ENCODE measurements at places on chromosomes 16 and 17. TPM values are rescaled to one million over a fixed set of nuclear protein-coding genes. Genes with fewer than 3 reads are reported as not detected.

Gene AMZ2
- polyA plus RNA-seq = 112 TPM

Gene MYH3
- 18.0 TPM for polyA plus RNA-seq

Gene CASKIN1
- polyA plus RNA-seq = 0.48 TPM

Gene FBF1
- 18.7 TPM for polyA plus RNA-seq

Gene KCNG4
- polyA plus RNA-seq = not detected

Gene UTS2R
- polyA plus RNA-seq = 0.07 TPM

Gene RILP
- polyA plus RNA-seq = 11.7 TPM

Gene KRTAP1-1
- 0.14 TPM for polyA plus RNA-seq

Gene TSPAN10
- polyA plus RNA-seq = 1.8 TPM

Gene MYH1
- 0.23 TPM for polyA plus RNA-seq

Gene TBC1D26
- polyA plus RNA-seq = 0.43 TPM

Gene PLCG2
- 14.2 TPM for polyA plus RNA-seq

Gene PRR15L
- polyA plus RNA-seq = 1.9 TPM

Gene HOXB4
- polyA plus RNA-seq = 1.5 TPM

Gene TMEM132E
- 0.78 TPM for polyA plus RNA-seq

Gene ZNF750
- polyA plus RNA-seq = 4.1 TPM

Measured in thymus (tissue), 14 donors.